ENCODE measurements at places on chromosomes 2 and 18. TPM values are rescaled to one million over a fixed set of nuclear protein-coding genes. Genes with fewer than 3 reads are reported as not detected.

- H3K27ac ChIP-seq, result no peak overlapping the region
- no peak for DNase-seq
- H3K27me3 ChIP-seq, result no peaks in the 10 kb centered on the region
- H3K4me1 ChIP-seq, result no peaks in the 10 kb centered on the region
- H3K4me3 ChIP-seq, result no peak overlapping the region
- no peaks in the 10 kb centered on the region for H3K36me3 ChIP-seq
Measured at GRCh38 chr2:22110244-22110651, 986.5 kb downstream of the TDRD15 start.

DNA sequence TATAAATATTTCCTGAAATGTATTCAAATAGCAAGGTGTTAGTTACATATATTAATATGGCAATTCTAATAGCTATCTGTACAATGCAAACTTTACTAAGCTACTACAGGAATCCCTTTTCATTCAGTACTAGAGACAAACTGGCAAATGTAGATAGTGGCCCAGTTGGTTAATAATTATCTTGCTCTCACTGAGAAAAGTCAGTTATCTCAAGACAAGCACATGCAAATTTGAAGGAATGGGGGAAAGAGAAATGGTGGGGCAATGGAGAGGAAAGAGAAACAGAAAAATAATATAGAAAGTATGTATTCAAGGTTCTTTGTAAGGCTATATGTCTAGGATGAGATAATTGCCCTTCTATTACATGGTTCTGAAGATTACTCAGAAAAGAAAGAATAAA lies 280.0 kb downstream of the FIGN start:
- H3K4me1 ChIP-seq, result no peaks in the 10 kb centered on the region
- H3K27me3 ChIP-seq, result no peaks in the 10 kb centered on the region
- H3K4me3 ChIP-seq, result no peak overlapping the region
- no peaks in the 10 kb centered on the region for H3K36me3 ChIP-seq
- no peak overlapping the region for H3K27ac ChIP-seq
- DNase-seq, result no peak

DNA sequence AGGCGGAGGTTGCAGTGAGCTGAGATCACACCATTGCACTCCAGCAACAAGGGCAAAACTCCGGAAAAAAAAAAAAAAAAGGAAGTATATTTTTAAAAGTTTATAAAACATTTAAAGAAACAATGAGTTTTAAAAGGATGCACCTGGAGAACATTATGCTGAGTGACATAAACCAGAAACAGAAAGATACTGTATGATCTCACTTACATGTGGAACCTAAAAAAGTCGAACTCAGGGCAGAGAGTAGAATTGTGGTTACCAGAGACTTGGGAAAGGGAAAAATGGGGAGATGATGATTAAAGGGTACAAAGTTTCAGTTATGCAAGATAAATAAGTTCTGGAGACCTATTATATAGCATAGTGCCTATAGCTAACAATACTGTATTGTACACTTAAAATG lies 52.8 kb upstream of the RTN4 start:
- no peaks in the 10 kb centered on the region for H3K27me3 ChIP-seq
- no peak for DNase-seq
- no peak overlapping the region for H3K27ac ChIP-seq
- no peaks in the 10 kb centered on the region for H3K36me3 ChIP-seq
- peaks cover 13% of the 10 kb centered on the region for H3K4me1 ChIP-seq
- no peak overlapping the region for H3K4me3 ChIP-seq

DNA sequence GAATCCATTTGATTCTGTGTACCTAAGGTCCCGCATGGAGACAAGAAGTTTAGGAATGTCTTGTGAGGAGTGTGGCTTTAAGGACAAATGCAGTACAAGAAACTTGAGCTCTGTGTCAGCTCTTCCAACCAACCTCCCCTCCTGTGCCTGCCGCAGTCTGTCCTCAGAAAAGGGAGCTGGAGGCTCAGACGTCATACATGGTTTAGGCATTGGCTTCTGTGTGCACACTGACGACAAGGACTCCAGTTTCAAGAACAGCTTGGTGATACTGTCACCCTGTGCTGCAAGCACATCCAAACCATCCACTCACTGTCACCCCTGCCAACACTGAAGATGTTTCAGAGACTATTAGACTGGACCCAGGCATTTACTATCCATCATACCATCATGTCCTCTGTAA lies 470.4 kb downstream of the IRS1 start:
- no peak overlapping the region for H3K27ac ChIP-seq
- H3K4me3 ChIP-seq, result no peak overlapping the region
- no peaks in the 10 kb centered on the region for H3K36me3 ChIP-seq
- no peak for DNase-seq
- H3K27me3 ChIP-seq, result no peaks in the 10 kb centered on the region

DNA sequence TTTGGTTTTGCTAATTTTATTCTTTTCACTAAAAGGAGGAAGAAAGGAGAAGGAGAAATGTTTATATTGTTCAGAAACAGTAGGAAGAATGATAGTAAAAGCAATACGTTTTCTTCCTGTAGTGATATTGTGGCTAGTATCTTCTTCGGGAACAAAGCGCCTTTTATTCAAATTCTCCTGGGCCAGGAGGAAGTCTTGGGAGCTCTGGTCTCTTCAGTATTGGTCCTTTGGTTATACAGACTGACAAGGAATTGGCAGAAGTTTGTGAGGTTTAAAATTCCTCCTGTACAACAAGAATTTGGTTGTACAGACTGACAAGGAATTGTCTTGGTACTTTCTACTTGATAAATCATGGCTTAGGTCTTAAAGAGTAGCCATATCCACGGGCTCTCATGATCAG lies 9.9 kb downstream of the GIGYF2 start:
- no peak overlapping the region for H3K4me3 ChIP-seq
- no peak for DNase-seq
- peaks cover 34% of the 10 kb centered on the region for H3K36me3 ChIP-seq

GRCh38 chr2:158656492-158657229 lies 138.5 kb upstream of the DAPL1 start:
- DNase-seq, result no peak
- H3K4me3 ChIP-seq, result no peak overlapping the region
- peaks cover 4% of the 10 kb centered on the region for H3K36me3 ChIP-seq
- H3K27ac ChIP-seq, result no peak overlapping the region

GRCh38 chr18:13796515-13796914 lies 27.4 kb upstream of the MC5R start:
- DNase-seq, result no peak
- H3K36me3 ChIP-seq, result no peaks in the 10 kb centered on the region
- peaks cover 4% of the 10 kb centered on the region for H3K4me1 ChIP-seq
- no peak overlapping the region for H3K27ac ChIP-seq

DNA sequence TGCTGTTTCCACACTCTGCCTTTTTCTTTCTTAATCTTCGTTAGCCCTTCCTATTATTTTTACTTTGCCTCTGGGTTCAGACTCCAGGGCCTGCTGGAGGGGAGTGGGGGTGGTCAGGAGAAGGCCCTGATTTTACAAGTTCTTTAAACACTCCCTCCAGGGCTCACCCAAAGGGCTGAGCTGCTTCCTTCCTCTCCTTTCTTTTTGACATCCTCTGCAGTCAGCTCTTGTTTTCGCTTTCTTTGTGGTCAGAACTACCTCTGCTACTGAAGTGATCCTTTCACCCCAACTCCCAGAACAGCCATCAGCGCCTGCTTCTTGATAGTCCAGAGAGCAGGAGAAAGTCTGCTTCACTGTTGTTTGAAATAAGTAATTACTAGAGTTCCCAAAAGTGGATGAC lies 925.7 kb downstream of the EPHA4 start:
- DNase-seq, result no peak
- no peak overlapping the region for H3K27ac ChIP-seq
- H3K4me1 ChIP-seq, result peaks cover 13% of the 10 kb centered on the region
- no peaks in the 10 kb centered on the region for H3K36me3 ChIP-seq
- no peak overlapping the region for H3K4me3 ChIP-seq

DNA sequence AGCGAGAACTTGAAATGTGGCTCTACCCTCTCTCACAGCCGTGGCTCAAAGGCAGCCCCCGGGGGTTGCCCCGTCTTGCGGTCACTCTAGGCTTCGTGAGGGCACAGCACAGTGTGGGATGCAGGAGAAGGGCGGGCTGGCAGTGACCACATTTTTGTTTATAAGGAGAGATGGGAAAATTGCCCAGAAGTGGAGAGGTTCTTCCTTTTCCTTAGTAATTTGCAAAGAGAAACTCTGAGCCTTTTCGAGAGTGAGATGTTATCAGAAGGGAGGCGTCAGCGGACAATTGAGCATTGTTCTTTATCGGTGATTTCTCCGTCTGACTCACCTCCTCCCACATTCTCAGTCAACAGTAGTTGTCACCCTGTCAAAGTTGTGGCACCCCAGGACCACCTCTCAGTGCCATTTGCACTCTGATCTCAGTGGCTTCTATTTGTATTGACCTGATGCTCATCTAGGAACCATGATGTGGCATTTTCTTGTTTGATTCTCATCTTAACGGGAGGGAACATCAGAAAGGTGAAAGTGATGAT lies 89.6 kb downstream of the ACAA2 start:
- no peak overlapping the region for H3K27ac ChIP-seq
- peak; percentile 50 for DNase-seq
- H3K27me3 ChIP-seq, result peaks cover 14% of the 10 kb centered on the region
- H3K4me3 ChIP-seq, result no peak overlapping the region
- H3K36me3 ChIP-seq, result no peaks in the 10 kb centered on the region
- H3K4me1 ChIP-seq, result peaks cover 10% of the 10 kb centered on the region

DNA sequence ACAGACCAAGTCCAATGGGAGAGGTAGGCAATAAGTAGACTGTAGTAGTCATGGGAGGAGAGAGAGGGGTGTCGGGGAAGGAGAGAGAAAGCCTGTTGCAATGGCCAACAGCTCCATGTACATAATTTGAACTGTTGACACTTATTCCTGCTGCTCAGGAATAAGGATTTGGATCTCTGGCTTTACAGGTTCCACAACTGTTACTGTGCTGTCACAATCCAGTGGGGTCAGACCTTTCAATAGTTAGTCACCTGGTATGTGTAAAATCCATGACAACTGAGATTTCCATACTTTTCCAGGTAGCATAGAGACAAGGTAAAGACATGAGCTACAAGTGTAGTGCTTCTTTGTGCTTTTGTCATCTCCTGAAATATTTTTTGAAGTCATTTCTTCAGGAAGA lies 47.5 kb upstream of the RIOK3 start:
- no peak for DNase-seq
- H3K4me3 ChIP-seq, result no peak overlapping the region
- no peaks in the 10 kb centered on the region for H3K27me3 ChIP-seq
- H3K36me3 ChIP-seq, result peaks cover 4% of the 10 kb centered on the region

DNA sequence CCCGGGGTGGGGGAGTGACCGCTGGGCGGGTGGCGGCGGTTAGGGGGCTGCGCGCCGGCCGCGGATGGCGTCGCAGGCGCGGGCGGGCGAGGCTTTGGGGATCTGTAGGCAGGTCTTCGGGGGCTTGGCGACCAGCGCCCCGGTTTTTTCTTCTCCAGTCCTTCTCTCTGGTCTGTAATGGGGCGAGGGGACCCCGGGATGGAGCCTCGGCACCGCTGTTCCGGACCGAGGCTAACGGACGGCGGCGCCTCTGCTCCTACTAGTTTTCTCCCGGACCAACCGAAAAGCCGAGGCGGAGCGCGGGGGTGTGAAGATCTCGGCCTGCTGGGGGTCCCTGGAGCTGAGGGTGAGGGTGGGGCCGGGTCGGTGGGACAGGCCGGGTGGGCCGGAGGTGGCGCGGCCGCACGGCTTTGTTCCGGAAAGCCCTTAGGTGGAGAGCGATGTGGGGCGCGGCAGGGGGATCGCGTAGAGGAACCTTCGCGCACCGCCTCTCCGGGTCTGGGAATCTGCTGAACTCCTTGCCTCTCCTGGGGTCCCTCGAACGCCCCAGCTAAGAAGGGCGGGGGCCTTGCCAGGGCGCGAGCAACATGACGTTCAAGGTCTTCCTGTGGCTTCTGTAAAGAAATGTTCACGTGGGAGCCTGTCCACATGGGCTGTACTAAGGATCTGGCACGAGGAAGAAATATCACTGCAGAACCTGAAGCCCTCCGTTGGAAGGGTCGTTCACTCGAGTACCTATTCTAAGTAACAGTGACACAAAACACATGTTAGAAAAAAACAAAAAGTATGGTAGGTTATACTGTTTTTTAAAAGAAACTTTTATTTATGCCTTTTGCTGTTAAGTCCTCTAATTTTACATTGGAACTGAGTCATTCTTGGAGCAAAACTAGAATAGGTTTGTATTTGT lies 861 bp downstream of the SLC39A10 start:
- peak overlapping the region; percentile 100 for H3K27ac ChIP-seq
- DNase-seq, result peak; percentile 83

- H3K4me1 ChIP-seq, result no peaks in the 10 kb centered on the region
- H3K27ac ChIP-seq, result no peak overlapping the region
- H3K4me3 ChIP-seq, result no peak overlapping the region
- H3K27me3 ChIP-seq, result no peaks in the 10 kb centered on the region
- H3K36me3 ChIP-seq, result no peaks in the 10 kb centered on the region
Measured at GRCh38 chr18:66630831-66631230, 26.9 kb upstream of the CDH19 start.

DNA sequence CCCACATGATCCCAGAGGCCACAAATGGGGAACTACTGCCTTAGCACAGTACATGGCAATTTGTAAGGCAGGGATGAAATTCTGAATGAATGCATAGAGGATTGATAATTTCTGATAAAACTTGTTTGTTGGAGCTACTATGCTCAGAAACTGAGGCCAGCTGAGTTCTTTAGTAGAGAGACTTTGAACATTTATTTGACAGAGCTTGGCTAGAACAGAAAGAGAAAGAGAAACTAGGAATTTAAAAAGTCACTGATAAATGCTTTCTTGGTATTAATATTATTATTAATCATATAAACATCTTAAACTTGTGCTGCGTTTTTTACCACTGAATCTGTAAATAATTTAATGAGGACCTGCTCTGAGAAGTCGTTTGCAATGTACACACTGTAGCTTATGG lies 923.7 kb upstream of the CNTNAP5 start:
- H3K4me3 ChIP-seq, result no peak overlapping the region
- no peak overlapping the region for H3K27ac ChIP-seq
- H3K27me3 ChIP-seq, result no peaks in the 10 kb centered on the region
- DNase-seq, result no peak

Gene GAREM2
- total RNA-seq, result 1.4 TPM

Gene PLGLB2
- total RNA-seq, result 0.29 TPM

Gene RPRM
- not detected for total RNA-seq

Gene SERPINB12
- total RNA-seq, result not detected

Gene SULT1C4
- total RNA-seq, result not detected

Gene RHOB
- 33.6 TPM for total RNA-seq

Gene ATP6V1C2
- not detected for total RNA-seq

Gene OSBPL6
- 1.9 TPM for total RNA-seq

Gene DNAH7
- total RNA-seq, result 0.17 TPM

All from activated CD4-positive, alpha-beta memory T cell treated with anti-CD3 and anti-CD28 coated beads for 36 hours (primary cell).